ENCODE measurements at places on chromosomes 6 and 20.

GRCh38 chr20:8066662-8067061 lies 47.1 kb upstream of the TMX4 start:
- no peak for DNase-seq
- H3K4me1 ChIP-seq, result no peaks in the 10 kb centered on the region
- no peaks in the 10 kb centered on the region for H3K27me3 ChIP-seq
- no peaks in the 10 kb centered on the region for H3K36me3 ChIP-seq
- H3K4me3 ChIP-seq, result no peak overlapping the region

- H3K4me3 ChIP-seq, result no peak overlapping the region
- DNase-seq, result no peak
- no peaks in the 10 kb centered on the region for H3K27me3 ChIP-seq
- H3K36me3 ChIP-seq, result no peaks in the 10 kb centered on the region
These were observed 34.3 kb downstream of the SIRPA start for GRCh38 chr20:1929460-1929859.

- peak overlapping the region; percentile 76 for H3K4me3 ChIP-seq
- no peaks in the 10 kb centered on the region for H3K36me3 ChIP-seq
- H3K4me1 ChIP-seq, result peaks cover 22% of the 10 kb centered on the region
These were observed 5.4 kb upstream of the TUBB2A start for GRCh38 chr6:3162565-3163247.

- no peak overlapping the region for H3K27ac ChIP-seq
- no peak for DNase-seq
- H3K4me3 ChIP-seq, result no peak overlapping the region
- no peaks in the 10 kb centered on the region for H3K4me1 ChIP-seq
These were observed 157.2 kb downstream of the CDH26 start for GRCh38 chr20:60115451-60115850.

DNA sequence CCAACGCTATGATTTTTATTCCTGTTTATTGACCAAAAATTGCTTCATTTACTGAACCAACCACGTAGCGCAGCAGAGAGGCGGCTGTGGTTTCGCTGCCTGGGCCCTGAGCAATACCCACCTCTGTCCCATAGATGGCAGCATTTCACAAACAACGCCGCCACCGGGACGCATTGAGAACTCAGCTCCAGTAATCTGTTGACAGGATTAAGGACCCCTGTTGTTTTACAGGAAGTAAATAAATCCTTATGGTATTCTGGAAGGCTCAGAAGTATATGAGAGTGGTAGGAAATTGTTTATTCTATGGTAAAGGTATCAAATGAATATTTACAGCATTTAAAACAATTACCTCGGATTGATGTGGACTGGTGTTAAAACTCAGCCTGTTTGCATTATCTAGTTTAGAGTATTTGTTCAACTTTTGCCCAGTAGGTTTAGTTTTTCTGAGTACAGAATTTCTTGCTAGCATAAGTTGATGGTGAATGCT lies 547.9 kb upstream of the SLC35B3 start:
- no peak overlapping the region for H3K27ac ChIP-seq
- H3K4me1 ChIP-seq, result no peaks in the 10 kb centered on the region
- H3K36me3 ChIP-seq, result no peaks in the 10 kb centered on the region
- H3K27me3 ChIP-seq, result no peaks in the 10 kb centered on the region
- no peak overlapping the region for H3K4me3 ChIP-seq

DNA sequence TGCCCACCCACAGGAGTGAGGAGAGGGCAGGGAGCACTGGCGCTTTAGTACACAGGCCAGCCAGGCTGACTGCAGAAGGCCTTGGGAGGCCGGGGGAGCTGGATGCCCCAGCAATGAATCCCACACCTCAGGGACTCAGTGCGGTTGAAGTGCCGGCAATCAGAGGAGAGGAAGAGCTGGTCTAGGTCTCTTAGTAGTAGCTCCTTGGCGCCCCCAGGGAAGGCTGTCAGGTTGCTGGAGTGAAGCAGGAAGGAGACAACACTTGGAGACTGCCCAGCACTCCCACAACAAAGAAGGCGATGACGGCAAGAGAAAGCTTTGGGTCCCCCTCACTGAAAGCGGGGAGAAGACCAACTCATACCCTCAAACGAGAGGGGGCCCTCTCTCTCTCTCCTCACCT lies 8.3 kb upstream of the TNXB start:
- no peak overlapping the region for H3K27ac ChIP-seq
- peaks cover 7% of the 10 kb centered on the region for H3K4me1 ChIP-seq
- peaks cover 51% of the 10 kb centered on the region for H3K36me3 ChIP-seq
- DNase-seq, result no peak
- no peak overlapping the region for H3K4me3 ChIP-seq

DNA sequence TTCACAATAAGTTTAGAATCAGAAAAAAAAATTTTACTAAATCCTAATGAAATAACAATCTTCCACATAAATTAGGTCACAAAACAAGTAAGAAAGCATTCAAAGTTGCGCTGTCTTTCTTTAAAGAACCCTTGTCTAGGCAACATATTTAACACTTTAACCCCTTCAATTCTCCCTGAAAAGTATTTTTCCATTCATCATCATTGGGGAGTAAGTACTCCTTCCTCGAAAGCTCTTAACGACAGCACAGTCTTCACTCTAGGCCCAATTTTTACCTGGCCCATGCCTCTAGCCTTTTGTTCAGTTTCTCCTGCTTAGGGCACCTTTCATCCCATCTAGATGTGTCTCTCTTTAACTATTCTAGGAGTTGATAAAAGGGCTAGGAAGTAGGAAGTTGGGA lies 2.6 kb downstream of the TSPYL1 start:
- no peaks in the 10 kb centered on the region for H3K27me3 ChIP-seq
- H3K4me1 ChIP-seq, result peaks cover 14% of the 10 kb centered on the region
- no peak overlapping the region for H3K27ac ChIP-seq
- H3K4me3 ChIP-seq, result no peak overlapping the region
